ENCODE measurements at places on chromosomes 5 and 9.

- no peak for DNase-seq
These were observed 36.4 kb upstream of the GAS1 start for GRCh38 chr9:86983620-86984259.

DNA sequence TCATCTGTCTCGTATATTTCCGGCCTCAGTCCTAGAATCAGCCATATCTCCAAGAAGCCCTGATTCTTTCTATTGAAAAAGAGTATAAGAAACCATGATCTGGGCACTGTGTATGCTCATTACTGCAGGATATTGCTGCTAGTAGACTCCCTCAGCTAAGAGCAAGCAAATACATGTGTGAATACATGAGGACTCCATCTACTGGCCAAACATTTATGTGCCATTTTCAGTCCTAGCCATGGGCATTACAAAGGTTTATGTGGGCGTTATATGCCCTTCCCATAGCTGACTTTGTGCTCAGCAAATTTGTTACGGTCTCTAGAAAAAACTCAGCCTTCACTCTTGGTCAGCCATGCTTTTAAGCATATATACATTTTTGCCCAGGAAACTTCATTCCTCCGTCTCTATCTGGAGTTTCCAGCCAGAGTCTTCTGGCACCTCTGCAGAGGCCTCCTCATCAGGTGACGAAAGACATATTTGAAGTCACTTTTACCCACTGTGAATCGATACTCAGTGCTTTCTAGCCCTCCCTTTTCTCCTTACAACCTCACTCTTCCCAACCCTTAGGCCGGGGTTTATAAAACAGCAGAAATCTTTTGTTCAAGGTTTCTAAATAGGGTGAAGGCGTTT, 1495.6 kb upstream of the CDH6 start:
- no peak for DNase-seq

DNA sequence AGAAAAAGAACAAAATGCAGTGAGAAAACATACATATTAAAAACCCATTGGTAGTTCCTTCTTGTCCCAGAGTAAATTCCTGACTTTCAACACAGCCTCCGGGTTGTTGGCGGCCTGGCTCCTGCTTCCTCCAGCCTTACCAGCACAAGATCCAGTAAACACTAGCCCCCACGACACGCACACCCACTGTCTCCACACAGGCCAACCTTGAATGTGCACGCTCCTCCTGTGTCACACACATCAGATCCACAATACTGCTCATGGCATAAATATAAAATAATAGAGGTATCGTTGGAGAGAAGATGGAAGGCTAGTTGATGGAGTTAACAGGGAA, 2.5 kb upstream of the SLC31A2 start:
- no peak for DNase-seq

GRCh38 chr9:21828853-21829410, 26.5 kb downstream of the MTAP start:
- no peak for DNase-seq

DNA sequence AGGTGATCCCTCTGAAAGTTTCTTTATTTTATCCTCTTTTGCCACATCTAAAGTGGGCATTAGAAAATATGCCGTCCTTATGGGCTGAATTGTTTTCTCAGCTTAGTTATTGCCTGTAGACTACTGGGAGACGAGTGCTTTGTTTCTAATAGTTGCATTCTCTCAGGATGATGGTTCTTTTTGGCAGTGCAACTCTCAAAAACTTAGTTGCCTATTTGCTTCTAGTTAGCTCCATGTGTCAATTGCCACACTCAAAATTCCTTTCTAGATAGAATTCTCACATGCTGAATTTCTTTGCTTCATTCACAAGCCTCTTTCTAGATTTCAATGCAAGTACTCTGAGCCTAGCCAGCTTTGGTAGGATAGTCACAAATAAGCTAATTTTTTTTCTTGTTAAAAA, 155.5 kb downstream of the FGF10 start:
- no peak for DNase-seq

- no peak for DNase-seq
These were observed 49.0 kb upstream of the LRRC14B start for GRCh38 chr5:142246-142810.

DNA sequence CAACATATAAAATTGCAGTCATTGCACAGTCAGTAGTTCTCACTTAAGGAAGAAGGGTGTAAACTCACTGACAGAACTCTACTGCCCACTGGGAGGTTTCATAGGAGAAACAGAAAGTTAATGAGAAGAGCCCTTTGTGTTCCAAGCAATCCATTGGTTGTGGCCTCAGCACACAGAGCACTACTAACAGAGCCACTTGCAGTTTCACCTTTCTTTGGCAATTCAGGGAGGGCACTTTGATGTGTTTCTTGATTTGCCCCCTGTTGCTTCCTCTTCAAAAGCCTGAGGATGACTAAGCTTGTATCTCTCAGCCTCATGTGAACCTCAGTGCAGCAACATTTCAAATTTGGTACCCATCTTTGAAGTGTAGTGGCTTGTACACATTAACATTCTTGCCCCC, 409.4 kb downstream of the DMRTA1 start:
- DNase-seq = no peak

DNA sequence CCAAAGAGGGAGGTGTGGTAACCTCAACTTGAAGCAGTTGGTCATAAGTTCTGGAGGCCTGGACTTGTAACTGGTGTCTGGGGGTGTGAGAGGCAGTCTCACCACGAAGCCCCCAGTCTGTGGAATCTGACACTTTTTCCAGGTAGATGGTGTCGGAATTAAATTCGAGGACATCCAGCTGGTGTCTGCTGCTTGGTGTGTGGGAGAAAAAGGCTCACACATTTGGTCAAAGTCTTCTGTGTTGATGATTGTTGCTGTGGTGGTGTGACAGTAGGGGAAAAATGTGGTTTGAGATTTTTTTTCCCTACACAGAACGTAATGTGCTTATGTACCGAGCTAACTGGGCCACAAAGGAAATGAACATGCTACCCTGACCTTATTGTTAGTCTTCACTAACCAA, 251.9 kb downstream of the MAT2B start:
- no peak for DNase-seq

DNA sequence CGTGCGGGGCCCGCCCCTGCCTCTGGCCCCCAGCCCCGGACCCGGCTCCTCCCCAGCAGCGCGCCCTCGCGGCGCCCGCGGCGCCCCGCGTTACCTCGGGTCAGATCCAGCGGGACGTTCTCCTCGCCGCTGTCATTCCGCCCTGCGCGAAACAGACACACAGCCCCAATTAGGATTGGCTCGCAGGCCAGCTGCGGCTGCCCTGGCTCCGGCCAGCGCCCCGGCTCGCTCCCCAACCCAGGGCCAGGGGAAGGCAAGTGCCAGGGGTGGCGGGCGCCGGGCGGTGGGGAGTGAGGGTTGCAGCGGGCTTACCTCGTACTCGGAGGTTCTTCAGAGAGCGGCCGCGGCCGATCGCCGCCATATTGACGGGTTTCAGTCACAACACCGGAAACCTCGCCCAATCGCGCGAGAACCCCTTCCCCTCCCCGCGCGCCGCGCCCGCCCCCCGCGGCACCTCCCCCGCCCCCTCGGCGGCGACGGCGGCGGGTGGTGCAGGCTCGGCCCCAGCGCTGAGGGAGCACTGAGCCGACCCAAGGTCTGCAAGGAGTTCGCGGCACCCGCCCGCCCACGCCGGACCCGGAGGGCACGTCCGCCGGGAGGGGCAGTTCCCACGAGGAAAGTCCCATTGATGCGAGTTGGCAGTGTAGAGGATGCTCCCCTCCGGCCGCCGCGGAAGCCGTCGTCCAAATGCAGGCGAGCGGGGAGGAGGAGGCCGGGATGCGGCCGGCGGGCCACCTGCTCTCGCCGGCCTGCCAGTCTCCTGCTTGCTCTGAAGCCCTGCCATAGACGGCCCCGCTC, at the start of gene RICTOR:
Gene RICTOR (minus strand): TSS at position 383 of the 798 bp plus-strand sequence. CDS start 22 bp downstream, at position 361.
- DNase-seq = peak; percentile 85

DNA sequence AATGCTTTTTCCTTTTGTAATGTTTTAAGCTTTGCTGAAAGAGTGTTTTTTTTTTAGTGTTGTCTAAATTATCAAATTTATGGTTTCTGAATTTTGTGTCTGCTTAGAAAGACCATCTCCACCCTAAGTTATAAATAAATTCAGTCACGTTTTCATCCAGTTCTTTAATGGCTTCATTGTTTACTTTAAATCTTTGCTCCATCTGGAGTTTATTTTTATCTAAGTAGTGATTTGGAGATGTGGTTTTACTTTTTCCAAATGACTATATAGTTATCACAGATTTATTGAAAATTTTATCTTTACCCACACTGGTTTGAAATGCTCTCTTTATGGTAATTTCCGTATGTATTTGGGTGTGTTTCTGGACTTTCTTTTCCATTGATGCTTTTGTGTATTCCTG, 577.2 kb upstream of the ZNF608 start:
- DNase-seq = no peak

- no peak for DNase-seq
These were observed 807.7 kb downstream of the MTRR start for GRCh38 chr5:8676695-8677094.

- no peak for DNase-seq
These were observed 53.1 kb upstream of the DAB2IP start for GRCh38 chr9:121598167-121598964.

DNA sequence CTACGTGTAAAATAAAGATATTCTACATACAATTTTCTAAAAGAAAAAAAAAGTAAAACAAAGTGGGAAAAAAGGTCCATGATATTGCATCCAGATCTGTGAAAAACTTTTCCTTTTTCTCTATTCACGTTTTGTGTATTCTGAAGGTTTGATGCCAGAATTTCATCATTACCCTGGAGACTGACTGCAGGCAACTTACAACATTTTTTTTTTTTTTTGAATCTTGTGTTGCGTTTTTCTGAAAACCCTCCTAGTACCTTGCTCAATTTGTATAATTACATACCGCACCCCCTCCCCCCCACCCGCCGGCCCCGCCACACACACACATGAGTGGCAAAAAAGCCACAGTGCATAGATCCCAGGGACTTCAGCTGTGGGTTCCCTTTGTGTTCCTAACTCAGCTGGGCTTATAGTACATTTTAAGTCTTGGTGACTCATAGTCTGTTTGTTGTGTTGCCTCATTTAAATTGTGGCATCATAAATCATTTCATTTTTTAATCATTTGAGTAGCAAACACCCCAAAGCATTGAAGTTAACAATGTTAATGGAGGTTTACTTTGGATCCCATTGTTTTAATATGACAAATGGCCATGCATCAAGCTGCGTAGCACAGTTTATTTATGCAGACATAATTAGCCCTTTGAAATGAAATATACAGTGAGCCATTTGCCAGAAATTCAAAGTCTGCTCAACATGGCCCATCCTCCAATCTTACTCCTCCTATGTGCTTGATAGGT, 36.0 kb downstream of the PRDM6 start:
- DNase-seq = no peak

GRCh38 chr9:100689635-100690034, 111.8 kb downstream of the CAVIN4 start:
- no peak for DNase-seq

GRCh38 chr9:93151097-93151784, 17.2 kb upstream of the NINJ1 start:
- DNase-seq = no peak

- no peak for DNase-seq
These were observed 408.6 kb upstream of the IRX4 start for GRCh38 chr5:2291146-2291840.
